ENCODE measurements at places on chromosomes 11 and 22. TPM values are rescaled to one million over a fixed set of nuclear protein-coding genes. Genes with fewer than 3 reads are reported as not detected.

The HTR3B gene
- not detected for total RNA-seq

The MS4A15 gene
- 0.13 TPM for total RNA-seq

The PAX6 gene
- total RNA-seq = 1.6 TPM

The DDB1 gene
- total RNA-seq = 189 TPM

The DAGLA gene
- 12.2 TPM for total RNA-seq

The TEX54 gene
- not detected for total RNA-seq

The LSP1 gene
- 18.9 TPM for total RNA-seq

The PDHX gene
- 57.2 TPM for total RNA-seq

- H3K4me3 ChIP-seq = no peak overlapping the region
- no peak overlapping the region for H3K27ac ChIP-seq
- H3K4me1 ChIP-seq = no peaks in the 10 kb centered on the region
- H3K27me3 ChIP-seq = no peaks in the 10 kb centered on the region
- peaks cover 4% of the 10 kb centered on the region for H3K36me3 ChIP-seq
Observed at GRCh38 chr11:94183886-94184264, 55.2 kb downstream of the PANX1 start.

GRCh38 chr11:15318814-15319213 lies 204.1 kb downstream of the INSC start:
- H3K4me3 ChIP-seq = no peak overlapping the region
- H3K36me3 ChIP-seq = no peaks in the 10 kb centered on the region
- no peaks in the 10 kb centered on the region for H3K27me3 ChIP-seq
- no peaks in the 10 kb centered on the region for H3K4me1 ChIP-seq
- no peak for DNase-seq

GRCh38 chr11:68035266-68035876 lies 3.5 kb upstream of the TCIRG1 start:
- no peak overlapping the region for H3K27ac ChIP-seq
- DNase-seq = no peak
- no peaks in the 10 kb centered on the region for H3K27me3 ChIP-seq
- H3K4me1 ChIP-seq = peaks cover 12% of the 10 kb centered on the region

DNA sequence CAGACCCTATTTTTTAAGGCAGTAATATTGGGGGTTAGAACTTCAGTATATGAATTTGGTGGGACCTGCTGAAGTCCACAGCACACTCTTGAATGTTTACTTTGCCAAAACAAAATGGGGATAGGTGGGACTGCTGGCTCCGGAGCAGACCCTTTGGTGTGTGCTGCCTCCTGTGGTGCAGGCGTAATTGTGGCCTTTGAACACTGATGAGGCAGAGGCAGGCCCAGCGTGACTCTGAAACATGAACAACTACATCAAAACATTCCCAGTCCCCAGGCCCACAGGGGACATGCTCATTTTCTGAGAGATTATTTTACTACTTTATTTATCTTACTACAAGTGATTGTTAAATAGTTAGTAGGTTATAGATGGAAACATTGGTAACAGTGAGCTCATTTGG lies 225.0 kb upstream of the TBCEL start:
- no peak overlapping the region for H3K27ac ChIP-seq
- no peaks in the 10 kb centered on the region for H3K27me3 ChIP-seq
- no peak overlapping the region for H3K4me3 ChIP-seq
- DNase-seq = no peak

DNA sequence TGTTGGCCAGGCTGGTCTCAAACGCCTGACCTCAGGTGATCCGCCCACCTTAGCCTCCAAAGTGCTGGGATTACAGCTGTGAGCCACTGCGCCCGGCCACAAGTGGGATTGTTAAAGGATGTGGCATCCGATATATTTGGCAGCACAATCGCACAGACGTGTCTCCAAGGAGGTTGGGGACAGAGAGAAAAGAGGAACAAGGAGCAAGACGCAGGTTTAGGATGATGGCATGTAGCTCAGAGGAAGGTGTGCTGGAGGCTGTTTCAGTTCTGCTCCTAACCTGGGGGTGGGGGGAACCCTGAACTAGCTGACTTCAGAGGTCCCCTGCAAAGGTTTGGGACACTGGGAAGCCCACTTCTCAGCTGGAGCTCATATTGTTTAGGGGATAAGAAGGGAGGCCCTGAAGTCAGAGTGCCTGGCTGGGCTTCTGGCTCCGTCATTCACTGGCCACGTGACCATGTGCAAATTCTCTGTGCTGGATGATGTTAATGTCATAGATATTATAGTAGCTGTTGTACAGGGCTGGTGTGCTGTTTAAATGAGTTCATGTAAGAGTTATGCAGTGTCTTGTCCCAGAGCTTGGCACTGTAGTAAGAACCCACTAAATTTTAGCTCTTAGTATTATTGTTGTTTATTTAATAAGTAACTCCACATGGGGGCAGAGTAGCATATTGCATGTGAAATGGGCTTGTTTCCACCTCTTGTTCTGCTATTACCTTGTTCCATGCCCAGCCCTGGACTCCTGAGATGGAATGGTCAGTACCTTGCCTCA lies 129.7 kb downstream of the ST3GAL4 start:
- H3K4me3 ChIP-seq = no peak overlapping the region
- H3K36me3 ChIP-seq = no peaks in the 10 kb centered on the region
- no peaks in the 10 kb centered on the region for H3K27me3 ChIP-seq

DNA sequence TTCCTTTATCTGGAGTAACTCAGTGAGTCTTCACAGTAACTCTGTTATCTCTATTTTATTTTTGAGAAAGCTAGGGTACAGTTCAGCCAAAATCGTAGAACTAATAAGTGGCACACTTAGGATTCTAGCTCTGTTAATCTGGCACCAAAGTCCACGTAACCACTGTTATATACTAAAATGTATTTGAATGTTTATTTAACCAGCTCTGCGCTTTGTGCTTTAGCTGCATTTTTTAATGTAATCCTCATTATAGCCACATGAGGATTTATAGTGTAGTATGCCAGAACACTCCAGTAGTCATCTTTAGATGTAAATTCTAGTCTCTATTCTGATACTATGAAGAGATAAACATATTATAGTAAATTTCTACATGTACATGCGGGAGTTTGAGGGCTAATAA lies 36.8 kb downstream of the YAP1 start:
- no peaks in the 10 kb centered on the region for H3K4me1 ChIP-seq
- DNase-seq = no peak
- H3K27ac ChIP-seq = no peak overlapping the region

DNA sequence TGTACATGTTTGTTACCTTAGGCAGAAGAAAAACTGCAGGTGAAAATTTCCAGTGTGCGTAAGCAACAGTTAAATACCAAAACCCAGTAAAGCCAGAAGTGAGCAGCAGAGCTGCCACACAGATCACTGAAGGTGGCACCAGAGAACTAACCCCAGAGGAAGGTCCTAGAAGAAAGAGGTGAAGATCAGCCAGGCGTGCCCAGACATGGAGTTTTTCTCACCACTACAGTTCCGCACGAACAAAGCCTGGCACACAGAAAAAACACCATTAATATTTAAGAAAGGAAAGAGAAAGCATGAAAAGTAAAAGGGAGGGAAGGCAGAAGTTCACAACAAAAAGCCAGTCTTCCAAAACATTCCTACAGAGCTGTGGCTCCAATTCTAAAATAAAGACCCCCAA lies 60.7 kb downstream of the STK33 start:
- no peak overlapping the region for H3K27ac ChIP-seq
- H3K4me3 ChIP-seq = no peak overlapping the region
- no peaks in the 10 kb centered on the region for H3K4me1 ChIP-seq
- H3K36me3 ChIP-seq = no peaks in the 10 kb centered on the region
- H3K27me3 ChIP-seq = no peaks in the 10 kb centered on the region

GRCh38 chr11:11439591-11439990 lies 86.5 kb upstream of the CSNK2A3 start:
- no peaks in the 10 kb centered on the region for H3K27me3 ChIP-seq
- H3K27ac ChIP-seq = no peak overlapping the region
- no peak overlapping the region for H3K4me3 ChIP-seq
- DNase-seq = no peak
- no peaks in the 10 kb centered on the region for H3K4me1 ChIP-seq

DNA sequence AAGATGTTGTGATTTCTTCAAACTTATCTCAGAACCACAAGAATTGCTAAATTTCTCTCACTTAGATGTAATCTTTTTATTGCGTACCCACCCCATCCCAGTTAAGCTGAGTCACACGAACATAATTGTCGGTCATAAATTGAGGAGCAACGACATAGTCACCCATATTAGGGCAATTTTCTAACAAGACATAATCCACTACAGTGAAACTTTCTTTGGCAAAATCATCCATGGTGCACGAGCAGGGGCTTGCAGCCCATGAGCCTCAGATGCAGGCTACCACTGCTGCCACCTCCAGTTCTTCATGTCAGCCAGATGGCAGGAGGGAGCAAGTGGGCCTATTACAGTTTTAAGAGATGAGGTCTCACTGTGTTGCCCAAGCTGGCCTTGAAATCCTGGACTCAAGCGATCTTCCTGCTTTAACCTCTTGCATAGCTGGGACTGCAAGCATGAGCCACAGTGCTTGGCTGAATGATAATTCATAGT lies 70.3 kb upstream of the GRK2 start:
- no peaks in the 10 kb centered on the region for H3K27me3 ChIP-seq
- peak; percentile 24 for DNase-seq
- peak overlapping the region; percentile 31 for H3K27ac ChIP-seq
- no peaks in the 10 kb centered on the region for H3K36me3 ChIP-seq

DNA sequence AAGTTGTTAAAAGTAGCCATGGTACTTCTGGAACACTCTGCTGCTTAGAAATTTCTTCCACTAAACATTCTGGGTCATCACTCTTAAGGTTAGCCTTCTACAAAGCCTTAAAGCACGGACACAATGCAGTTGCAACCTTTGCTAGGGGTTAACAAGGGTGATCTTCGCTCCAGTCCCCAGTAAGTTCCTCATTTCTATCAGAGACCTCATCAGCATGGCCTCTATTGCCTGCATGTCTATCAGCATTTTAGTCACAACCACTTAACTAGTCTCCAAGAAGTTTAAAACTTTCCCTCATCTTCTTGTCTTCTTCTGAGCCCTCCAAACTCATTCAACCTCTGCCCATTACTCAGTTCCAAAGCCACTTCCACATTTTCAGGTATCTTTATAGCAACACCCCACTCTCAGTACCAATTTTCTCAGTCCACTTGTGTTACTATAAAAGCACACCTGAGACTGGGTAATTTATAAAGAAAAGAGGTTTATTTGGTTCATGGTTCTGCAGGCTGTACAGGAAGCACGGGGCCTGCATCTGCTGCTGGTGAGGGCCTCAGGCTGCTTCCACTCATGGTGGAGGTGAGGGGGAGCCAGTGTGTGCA lies 48.7 kb upstream of the TH start:
- H3K27ac ChIP-seq = no peak overlapping the region
- DNase-seq = no peak
- no peaks in the 10 kb centered on the region for H3K27me3 ChIP-seq
- no peaks in the 10 kb centered on the region for H3K4me1 ChIP-seq

DNA sequence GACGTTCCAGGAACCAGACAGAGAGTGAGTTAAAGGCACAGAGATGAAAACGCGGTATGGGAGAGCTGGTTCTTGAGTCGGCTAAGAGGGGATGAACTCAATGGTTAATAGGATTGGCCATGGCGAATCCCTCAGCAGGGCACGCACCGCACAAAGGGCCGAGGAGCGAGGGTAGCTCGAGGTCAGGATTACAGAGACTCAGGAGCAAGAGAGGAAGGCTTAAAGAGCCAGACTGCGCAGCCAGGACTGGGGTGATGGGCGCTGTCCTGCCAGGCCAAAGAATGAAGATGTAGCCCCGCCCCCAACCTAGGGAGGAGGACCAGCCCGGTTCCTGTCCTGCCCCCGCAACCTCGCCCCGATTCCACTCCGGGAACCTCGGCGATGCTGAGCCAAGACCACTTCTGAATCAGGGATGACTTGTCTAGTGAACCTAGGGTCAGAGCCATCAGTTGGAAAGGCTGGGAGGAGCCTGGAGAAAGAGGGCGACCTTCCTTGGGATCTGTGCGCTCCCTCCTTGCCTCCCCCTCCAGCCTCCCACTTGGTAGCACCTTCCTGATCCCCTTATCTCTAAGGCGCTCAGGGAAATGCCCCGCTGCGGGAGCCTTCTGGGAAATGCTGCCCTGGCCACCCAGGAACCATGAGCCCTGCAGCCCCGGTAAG lies at the start of gene PLEKHB1:
Gene PLEKHB1, plus strand, starts transcription at position 610 of the 660 bp plus-strand sequence. Its CDS starts 28 bp downstream, at position 638.
- peaks cover 3% of the 10 kb centered on the region for H3K4me1 ChIP-seq
- peak within 1 kb of the TSS; percentile 34 for H3K4me3 ChIP-seq
- no peak for DNase-seq
- H3K36me3 ChIP-seq = no peaks in the 10 kb centered on the region

- H3K36me3 ChIP-seq = no peaks in the 10 kb centered on the region
- no peaks in the 10 kb centered on the region for H3K4me1 ChIP-seq
- no peak for DNase-seq
- no peak overlapping the region for H3K27ac ChIP-seq
- H3K4me3 ChIP-seq = no peak overlapping the region
Observed at GRCh38 chr22:23752090-23752691, 1.3 kb upstream of the ZNF70 start.

- H3K36me3 ChIP-seq = no peaks in the 10 kb centered on the region
- DNase-seq = no peak
- H3K27ac ChIP-seq = no peak overlapping the region
- peaks cover 11% of the 10 kb centered on the region for H3K4me1 ChIP-seq
Observed at GRCh38 chr11:69280451-69280850, 13.5 kb upstream of the MYEOV start.

DNA sequence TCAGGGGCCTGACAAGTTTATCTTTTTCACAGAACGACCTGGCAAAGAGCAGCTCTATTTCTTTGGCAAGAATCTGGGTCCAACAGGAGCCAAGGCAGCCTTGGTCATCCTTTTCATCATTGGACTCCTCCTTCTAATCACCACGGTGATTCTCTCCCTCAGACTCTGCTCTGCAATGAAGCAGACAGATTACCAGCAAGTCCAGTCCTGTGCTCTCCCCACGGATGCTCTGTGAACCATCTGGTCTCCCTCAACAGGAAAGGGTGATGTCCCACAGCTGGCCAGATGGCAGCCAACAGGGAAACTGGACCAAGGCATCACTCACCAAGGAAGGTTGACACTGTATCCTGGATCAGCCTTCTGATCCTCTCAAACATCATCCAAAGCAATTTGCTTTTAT lies 17.0 kb upstream of the PANX1 start:
- no peak overlapping the region for H3K27ac ChIP-seq
- no peaks in the 10 kb centered on the region for H3K27me3 ChIP-seq
- no peak for DNase-seq

- no peak overlapping the region for H3K4me3 ChIP-seq
- peaks cover 17% of the 10 kb centered on the region for H3K4me1 ChIP-seq
- no peaks in the 10 kb centered on the region for H3K36me3 ChIP-seq
- DNase-seq = peak; percentile 73
Observed at GRCh38 chr22:25139062-25139461, 60.6 kb upstream of the CRYBB3 start.

GRCh38 chr11:44082645-44083044 lies 12.8 kb upstream of the EXT2 start:
- no peaks in the 10 kb centered on the region for H3K36me3 ChIP-seq
- no peak overlapping the region for H3K4me3 ChIP-seq
- no peak overlapping the region for H3K27ac ChIP-seq
- DNase-seq = no peak

GRCh38 chr22:30947816-30948454 lies 20.6 kb downstream of the MORC2 start:
- no peak for DNase-seq
- no peak overlapping the region for H3K4me3 ChIP-seq
- H3K27ac ChIP-seq = no peak overlapping the region
- no peaks in the 10 kb centered on the region for H3K27me3 ChIP-seq
- peaks cover 4% of the 10 kb centered on the region for H3K36me3 ChIP-seq
- H3K4me1 ChIP-seq = no peaks in the 10 kb centered on the region

GRCh38 chr11:125114518-125114917 lies 3.1 kb upstream of the TMEM218 start:
- DNase-seq = no peak
- no peak overlapping the region for H3K4me3 ChIP-seq
- H3K36me3 ChIP-seq = no peaks in the 10 kb centered on the region

Data from colonic mucosa (tissue), 4 donors.